Mammary microvascular endothelial cell (primary cell): ENCODE measurements at places on chromosomes 1 and 21. TPM values are rescaled to one million over a fixed set of nuclear protein-coding genes. Genes with fewer than 3 reads are reported as not detected.

Gene WASF2
- 36.2 and 41.9 TPM in 2 replicates for total RNA-seq

Gene TMEM269
- total RNA-seq = not detected in 2 replicates

Gene RNU1-1
- under 0.01 TPM in 1 of 2 replicates, not detected in the other for total RNA-seq

Gene RHCE
- total RNA-seq = not detected in 2 replicates

Gene LGALS8
- 63.4 and 84.5 TPM in 2 replicates for total RNA-seq

Gene CFAP107
- total RNA-seq = not detected in 2 replicates

Gene MPL
- total RNA-seq = not detected in 2 replicates

Gene LCE1B
- total RNA-seq = not detected in 2 replicates

Gene SPAG17
- total RNA-seq = not detected in 2 replicates
